ENCODE measurements at places on chromosomes 16 and 17.

- no peak for ATAC-seq
- H3K36me3 ChIP-seq = no peaks in the 10 kb centered on the region
- no peak overlapping the region for H3K27ac ChIP-seq
- H3K4me3 ChIP-seq = no peak overlapping the region
- H3K4me1 ChIP-seq = no peaks in the 10 kb centered on the region
- peaks cover 48% of the 10 kb centered on the region for H3K27me3 ChIP-seq
Measured at GRCh38 chr16:55367301-55367811, 43.4 kb downstream of the IRX6 start.

DNA sequence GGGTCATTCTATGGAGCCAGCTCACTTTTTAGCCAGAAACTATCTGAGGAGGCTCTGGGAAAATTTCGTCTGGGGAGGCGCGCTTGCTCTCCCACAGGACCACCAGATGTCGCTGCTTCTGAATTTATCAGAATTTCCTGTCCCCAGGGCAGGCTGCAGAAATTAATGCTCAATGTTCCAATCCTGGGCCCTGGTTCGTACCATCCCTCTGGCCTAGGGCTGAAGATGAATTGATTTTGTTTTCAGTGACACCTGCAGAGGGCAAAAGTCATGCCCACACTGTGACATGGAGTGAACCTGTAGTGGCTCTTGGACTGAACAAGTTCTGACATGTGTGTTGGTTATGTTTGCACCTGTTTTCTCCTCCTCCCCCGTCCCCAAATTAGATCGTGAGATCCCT lies 482.6 kb downstream of the NPIPA7 start:
- H3K36me3 ChIP-seq = no peaks in the 10 kb centered on the region
- peaks cover 52% of the 10 kb centered on the region for H3K27me3 ChIP-seq
- H3K4me3 ChIP-seq = no peak overlapping the region

- no peaks in the 10 kb centered on the region for H3K36me3 ChIP-seq
- no peaks in the 10 kb centered on the region for H3K4me1 ChIP-seq
- no peaks in the 10 kb centered on the region for H3K27me3 ChIP-seq
- ATAC-seq = no peak
Measured at GRCh38 chr17:69059458-69060175, 1.1 kb downstream of the ABCA9 start.

DNA sequence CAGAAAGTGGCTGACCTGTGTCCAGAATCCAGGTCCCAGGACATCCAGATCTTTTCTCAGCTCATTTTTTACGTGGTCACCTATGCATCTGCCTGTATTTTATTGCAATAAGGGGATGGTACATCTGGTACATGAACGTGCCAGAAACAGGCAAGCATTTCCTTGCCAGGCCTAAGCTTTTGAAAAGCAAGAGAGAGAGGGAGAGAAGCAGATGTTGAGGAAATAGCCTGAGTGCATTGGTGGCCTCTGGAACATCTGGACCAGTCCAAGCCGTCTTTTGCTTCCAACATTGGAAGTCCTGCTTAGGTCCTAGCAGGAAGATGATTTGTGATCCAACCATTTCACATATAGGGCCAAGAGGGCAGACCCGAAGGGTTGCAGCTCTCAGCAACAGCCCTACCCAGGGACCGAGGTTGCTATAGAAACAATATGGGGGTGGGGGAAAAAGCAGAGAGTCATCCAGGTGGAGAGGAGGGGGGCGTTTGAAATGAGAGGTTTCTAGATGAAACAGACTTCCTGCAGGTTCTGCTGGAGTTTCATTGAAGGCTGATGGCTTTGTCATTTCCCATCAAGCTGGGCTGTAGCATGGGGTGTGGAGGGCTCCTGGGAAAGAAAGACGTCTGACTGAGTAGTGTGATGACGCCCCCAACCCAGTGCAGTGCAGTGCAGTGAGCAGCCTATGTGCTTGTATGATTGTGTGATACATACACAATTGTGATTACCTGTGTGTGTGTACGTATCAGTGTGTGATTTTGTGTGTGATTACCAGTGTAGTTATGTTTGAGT lies 61.6 kb downstream of the SHISA6 start:
- no peaks in the 10 kb centered on the region for H3K27me3 ChIP-seq
- H3K27ac ChIP-seq = no peak overlapping the region
- H3K4me3 ChIP-seq = no peak overlapping the region
- peak; percentile 22 for ATAC-seq
- no peaks in the 10 kb centered on the region for H3K4me1 ChIP-seq

- no peak overlapping the region for H3K4me3 ChIP-seq
- no peaks in the 10 kb centered on the region for H3K36me3 ChIP-seq
- no peak for ATAC-seq
- H3K27me3 ChIP-seq = peaks cover 61% of the 10 kb centered on the region
- H3K27ac ChIP-seq = no peak overlapping the region
Measured at GRCh38 chr17:33079201-33079600, 87.6 kb downstream of the SPACA3 start.

GRCh38 chr16:55271945-55272513 lies 52.0 kb upstream of the IRX6 start:
- H3K27me3 ChIP-seq = peaks cover 16% of the 10 kb centered on the region
- H3K36me3 ChIP-seq = no peaks in the 10 kb centered on the region
- H3K4me3 ChIP-seq = no peak overlapping the region

DNA sequence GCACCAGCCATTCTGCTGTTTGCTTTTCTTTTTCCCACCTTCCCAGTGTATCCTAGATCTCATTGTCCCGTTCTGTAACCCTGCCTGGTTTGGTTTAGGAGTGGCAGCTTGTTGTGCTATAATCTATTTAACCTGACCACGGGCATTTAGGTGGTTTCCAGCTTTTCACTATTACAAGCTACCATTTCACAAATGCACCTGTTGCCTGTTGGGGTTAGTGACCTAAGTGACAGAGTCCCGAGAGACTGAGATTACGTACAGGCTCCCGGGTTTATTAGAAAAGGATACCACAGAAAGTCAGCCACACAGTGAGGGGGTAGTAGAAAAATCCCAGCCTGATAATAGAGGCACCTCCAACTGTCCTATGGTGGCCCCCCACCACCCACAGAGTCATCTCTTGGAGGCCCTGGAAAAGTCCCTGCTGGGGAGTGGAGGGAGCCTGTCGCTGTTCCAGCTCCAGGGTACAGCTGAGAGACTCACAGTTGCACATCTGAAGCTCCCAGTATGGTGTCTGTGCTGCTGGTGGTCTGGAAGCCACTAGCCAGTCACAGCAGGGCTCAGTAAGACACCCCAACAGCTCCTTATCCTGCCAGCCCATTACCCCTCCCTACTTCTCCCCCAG lies 21.2 kb downstream of the CLEC16A start:
- no peak for ATAC-seq
- H3K4me3 ChIP-seq = no peak overlapping the region
- no peaks in the 10 kb centered on the region for H3K36me3 ChIP-seq
- H3K4me1 ChIP-seq = peaks cover 21% of the 10 kb centered on the region
- no peaks in the 10 kb centered on the region for H3K27me3 ChIP-seq
